ENCODE measurements at places on chromosomes 1 and 21.
A peak's percentile ranks its signal among the peaks of the same experiment; 100 is the strongest.

DNA sequence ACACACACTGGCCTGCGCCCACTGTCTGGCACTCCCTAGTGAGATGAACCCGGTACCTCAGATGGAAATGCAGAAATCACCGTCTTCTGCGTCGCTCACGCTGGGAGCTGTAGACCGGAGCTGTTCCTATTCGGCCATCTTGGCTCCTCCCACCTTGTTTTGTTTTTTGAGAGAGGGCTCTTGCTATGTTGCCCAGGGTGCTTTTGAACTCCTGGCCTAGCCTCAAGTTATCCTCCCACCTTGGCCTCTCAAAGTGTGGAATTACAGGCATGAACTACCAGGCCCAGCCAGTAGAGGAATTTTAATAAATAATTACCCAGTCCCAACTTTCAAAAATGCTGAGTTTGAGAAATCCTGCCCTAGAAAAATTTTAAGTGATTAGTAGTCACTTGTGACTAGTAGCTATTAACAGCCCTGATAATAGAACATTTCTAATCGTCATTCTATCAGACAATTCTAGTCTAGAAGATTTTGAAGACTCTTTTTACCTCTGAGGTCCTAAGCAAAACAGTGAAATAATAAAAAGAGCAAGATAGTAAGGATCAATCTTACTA is 30.9 kb upstream of the SLC35D1 start:
- DNase-seq = no peak

GRCh38 chr1:236098267-236098666 is 33.4 kb upstream of the NID1 start:
- DNase-seq = no peak

DNA sequence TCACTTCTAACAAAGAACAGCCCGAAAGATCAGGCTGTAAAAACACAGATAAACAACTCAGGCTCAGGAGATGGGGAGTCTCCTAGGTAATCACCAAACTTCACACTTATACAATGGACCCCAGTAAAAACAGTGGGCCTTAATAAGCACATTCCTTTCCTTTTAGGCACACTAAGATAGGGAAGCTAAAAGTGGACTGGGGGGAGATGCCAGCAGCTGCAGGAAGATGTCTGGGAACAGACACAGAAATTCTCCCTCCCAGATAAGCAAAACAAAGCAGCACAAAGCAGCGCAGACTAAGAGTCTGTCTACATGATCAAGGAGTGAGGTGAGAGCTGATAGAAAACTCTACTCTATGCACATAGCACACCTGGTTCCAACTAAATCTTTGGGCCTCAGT is 29.0 kb upstream of the CTBS start:
- DNase-seq = no peak

GRCh38 chr1:114627107-114627506 is 42.7 kb downstream of the DENND2C start:
- no peak for DNase-seq

DNA sequence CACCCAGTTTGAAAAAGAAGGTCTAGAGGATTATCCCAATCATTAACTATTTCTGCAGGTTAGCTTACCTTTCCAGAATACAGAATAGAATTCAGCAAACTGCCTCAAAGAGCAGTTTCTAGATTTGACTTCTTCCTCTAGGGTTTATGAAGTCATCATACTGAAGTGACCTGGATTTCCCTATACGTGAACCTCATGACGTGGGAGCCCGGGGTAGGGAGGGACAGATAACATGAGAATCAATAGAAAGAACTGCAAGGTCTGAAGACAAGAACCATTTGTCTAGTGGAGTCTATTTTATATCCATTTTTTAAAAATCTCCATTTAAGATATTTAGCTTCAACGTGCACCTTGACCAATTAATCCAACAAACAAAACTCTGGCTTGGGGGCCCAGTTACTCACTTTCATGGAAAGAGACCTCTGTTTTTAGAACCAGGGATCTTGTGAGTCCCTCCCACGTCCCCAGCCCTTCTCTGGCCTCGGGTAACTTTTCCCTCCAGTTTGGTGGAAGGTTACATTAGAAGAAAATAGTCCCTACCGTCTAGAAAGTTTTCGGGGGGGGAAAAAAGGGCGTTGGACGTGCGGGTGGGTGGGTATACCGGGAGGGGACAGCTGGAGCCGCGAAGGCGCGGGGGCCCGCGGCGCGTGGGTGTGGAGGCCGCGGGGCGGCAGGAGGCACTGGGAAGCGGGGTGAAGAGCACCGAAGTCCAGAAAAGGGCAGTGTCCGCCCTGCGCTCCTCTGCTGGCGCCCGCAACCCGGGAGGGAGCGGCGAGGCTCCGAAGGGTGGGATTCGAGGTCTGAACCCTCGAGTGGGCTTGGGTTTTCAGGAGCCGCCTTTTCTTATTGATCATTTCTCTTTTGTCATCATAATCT is 13.8 kb upstream of the POGZ start:
- peak; percentile 2 for DNase-seq
